GM23338 (cell line): ENCODE measurements at places on chromosomes 16 and 17.

DNA sequence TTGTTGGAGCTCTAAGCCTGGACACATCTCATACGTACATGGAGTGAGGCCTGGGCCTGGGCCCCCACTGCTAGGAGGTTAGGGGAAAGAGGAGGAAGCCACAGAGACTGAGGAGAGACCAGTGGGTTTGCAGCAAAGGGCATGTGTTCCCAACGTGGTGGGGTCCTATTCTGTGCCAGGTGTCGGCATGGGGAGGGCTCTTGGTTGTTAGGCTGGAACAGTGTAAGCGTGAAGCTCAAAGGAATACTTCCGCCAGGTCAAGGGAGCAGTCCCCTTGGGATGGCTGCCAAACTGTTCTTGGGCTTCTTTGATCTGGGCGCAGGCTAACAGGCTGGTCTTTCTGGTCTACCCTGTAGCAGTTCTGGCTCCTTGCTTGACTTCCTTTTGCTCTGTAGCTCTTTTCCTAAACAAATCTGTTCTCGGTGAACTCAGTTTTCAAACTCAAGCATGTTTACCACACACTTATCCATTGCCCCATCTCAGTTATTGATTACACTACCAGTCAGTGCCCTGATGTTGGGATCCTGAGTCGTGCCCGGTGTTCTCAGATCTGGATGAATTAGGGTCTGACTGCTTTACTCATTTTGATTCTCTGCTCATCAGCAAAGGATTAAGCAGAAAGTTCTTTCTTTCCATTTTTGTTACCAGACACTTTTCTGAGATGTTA, 36.4 kb downstream of the GPT2 start:
- no peak for DNase-seq

DNA sequence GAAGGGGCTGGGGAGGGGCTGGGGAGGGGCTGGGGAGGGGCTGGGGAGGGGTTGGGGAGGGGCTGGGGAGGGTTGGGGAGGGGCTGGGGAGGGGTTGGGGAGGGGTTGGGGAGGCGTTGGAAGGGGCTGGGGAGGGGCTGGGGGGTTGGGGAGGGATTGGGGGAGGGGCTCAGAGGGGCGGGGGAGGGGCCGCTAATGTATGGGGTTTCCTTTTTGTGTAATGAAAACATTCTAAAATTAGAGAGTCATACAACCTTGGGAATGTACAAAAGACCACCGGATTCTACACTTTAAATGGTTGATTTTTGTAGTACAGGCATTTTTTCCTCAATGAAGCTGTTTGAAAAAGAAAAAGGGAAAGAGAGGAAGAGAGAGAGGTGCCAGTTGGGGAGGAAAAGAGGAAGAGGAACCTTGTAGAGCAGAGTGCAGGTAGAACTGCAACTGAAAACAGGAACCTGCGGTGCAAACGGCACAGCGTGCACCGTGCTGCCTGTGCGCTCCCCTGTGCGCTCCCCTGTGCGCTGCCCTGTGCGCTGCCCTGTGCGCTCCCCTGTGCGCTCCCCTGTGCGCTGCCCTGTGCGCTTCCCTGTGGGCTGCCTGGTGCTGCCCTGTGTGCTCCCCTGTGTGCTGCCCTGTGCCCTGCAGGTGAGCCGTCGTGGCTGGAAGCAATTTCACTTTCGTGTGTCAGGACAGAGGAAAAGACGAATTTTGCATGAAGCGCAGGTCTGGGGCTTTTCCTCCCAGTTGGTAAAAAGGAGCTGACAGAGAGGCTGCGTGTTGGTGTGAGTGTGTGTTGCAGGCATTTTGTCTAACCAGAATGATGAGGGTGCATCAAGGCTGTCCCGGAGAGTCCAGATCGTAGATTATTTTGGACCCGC, 40.8 kb downstream of the METRNL start:
- peak; percentile 63 for DNase-seq

GRCh38 chr16:79598063-79598347, 2.5 kb downstream of the MAF start:
- no peak for DNase-seq

DNA sequence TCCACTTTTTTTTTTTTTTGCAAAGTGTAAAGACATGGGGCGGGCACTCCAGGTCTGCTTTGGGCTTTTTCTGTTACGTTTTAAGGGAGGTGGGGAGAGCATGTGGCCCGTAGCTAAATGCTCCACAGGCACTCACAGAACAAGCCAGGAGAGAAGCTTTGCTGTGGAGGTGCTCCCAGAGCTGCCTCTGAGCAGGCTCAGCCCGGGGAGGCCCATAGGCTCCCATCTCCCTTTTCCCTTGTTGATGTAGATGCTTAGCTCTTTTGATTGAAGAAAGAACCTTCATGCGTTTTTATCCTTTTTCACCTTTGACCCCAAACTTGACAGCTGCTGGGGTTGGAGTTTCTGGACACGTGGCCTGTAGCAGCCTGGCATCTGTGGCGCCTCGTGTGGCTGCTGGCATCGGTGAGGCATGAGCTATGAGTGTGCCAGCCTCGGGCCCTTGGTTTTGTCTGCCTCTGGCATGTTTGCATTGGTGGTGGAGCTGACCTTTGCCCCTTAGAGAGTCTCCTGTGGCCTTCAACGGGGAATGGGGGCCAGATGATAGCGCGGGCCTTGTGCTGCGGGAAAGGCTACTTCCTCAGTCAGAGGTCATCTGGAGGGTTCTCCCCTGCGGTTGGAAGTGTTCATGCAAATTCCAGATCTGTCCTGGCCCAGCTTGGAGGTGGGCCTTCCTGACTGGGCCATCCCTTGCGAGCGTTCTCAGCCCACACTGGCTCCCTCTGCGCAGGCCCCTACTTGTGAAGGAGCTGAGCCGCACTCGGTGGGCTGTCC, 20.0 kb upstream of the IL17C start:
- no peak for DNase-seq

DNA sequence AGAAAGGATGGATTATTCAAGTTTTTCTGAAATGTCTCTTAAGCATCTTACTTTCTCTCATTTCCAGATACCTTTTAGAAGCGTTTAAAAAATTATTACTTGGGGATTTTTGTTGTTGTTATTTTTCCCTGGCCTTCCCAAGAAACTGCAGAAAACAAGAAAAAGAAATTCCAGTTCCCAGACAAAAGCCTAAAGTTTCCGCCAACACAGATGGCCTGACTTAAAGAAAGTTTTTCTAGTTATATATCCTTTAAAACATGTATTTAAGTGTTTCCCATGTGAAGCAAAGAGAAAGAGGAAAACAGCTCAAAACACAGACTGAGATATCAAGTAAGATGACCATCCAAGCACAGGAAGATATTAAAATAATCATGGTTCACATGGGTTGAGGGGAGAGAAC, 401.7 kb upstream of the MAF start:
- no peak for DNase-seq

DNA sequence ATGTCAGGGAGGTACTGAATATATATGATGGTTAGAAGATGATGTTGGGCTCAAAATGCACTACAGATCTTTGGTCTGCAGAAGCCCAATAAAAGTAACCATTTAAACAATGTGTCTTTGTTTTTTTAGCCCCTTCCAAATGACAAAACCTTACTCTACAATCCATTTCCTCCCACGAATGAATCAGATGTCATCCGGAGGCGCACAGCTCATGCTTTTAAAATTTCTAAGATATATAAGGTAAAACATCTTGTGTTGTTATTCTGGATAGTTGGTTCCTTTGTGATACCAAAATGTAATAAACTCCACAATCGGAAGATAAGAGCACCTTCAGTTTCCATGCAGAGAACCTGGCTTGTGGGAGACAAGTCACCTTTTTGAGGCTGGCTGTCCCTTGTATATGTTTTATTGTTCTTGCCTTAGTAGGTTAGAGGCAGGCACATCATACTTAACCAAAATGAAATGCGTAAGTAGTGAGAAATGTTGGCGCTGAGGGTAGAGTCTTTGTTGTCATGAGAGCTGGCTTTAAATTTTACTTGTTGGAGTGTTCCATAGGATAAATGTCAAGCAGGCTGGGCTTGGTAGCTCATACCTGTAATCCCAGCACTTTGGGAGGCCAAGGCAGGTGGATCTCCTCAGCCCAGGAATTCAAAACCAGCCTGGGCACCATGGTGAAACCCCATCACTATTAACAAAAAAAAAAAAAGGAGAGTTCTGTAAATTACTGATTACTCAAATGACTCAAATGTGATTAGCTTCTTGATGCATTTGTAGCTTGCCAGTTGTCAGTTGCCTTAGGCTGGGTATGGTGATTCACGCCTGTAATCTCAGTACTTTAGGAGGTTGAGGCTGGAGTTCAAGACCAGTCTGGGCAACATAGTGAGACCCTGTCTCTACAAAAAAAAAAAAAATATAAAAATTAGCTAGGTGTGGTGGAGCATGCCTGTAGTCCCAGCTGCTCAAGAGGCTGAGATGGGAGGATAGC, 19.7 kb upstream of the SNTB2 start:
- DNase-seq: no peak

DNA sequence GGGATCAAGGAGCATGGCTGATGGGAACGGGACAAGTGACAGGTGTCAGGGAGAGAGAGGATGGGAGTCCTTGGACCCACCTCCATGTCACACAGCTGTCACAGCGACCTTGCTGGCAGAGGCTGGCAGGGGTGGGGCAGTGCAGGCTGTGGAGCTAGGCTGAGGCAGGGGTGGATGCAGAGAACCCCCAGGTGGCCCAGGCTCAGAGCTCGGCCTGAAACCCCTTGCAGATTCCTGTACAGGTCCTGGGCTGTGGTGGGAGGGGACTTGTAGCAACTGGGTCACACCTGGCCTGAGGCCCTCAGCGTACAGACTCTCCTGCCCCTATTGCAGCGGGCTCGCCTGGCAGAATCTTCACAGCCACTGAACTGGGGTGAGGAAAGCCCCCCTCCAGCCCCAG, 174.1 kb downstream of the NTN1 start:
- DNase-seq: no peak

GRCh38 chr17:56173026-56173425, 19.8 kb downstream of the ANKFN1 start:
- no peak for DNase-seq

DNA sequence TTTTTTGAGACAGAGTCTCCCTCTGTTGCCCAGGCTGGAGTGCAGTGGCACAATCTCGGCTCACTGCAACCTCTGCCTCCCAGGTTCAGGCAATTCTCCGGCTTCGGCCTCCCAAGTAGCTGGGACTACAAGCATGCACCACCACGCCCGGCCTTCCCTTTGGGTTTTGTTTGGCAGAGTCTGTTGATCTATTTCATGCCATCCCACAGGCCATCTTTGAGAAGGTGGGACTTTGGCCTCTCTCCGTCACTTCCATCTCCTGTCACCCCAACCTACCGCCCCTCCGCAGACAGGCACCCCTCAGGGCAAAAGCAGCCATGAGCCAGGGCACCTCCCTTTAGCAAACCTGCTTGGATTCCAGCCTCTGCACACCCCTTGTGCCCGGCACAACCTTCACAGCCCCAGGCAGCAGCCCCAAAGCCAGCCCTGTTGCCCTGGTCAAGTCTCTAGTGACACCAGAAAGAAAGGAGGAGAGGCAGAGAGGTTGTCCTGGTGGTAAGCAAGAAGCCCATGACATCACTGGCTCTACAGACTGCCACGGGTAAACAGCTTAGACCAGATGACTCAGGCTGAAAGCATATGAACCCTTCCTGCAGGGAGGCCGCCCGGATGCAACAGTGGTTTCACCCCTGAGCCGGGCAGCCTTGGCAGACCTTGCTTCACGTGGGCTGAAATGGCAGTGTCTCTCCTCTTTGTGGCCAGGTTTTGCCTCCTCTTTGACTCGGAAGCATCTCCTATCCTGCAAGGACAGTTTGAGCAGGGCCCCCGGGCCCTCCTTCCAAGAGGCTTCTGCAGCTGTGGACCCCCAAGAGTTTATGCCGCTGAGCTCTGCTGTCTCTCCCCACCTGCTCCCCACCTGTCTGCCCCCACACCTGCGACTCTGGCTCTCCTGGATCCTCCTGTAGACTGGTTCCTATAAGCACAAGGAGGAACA, 8.1 kb upstream of the TIMP2 start:
- no peak for DNase-seq

DNA sequence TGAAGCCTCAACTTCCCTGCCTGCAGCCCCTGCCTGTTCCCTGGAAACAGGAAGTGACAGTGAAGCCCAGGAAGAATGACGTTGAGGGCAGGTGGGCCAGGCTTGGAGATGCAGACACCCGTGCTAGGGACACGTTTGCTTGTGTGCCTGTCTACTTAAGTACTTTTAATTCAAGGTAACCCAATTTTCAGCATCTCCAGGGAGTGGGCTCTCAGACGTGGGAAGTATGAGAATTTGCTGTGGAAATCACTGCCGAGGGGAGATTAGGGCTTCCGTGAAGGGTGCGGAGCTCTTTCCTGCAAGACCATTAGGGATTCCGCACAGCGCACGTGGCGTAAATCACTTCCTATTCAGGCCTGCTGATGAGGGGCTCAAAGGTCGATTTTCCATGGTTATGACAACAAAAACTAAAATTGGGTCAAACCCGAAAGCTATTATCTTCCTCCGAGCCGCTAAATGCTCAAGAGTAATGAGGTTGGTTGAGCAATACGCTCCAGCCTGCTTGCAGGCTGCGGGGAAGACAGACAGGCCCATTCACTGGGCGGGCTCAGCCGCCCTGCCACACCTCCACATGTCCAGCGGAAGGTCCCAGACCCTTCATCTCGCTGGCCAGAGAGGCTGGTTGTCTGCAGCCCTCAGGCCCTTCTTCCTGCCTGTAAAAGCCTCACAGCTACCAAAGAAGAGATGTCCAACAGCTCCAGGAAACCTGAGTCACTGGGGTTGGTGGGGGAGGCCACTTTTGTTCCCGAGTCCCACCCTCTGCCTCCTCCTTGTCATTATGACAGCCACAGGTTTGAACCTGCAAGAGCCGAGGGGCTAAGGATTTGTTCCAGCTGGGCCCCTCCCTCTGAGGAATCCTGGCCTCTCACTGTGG, 109.9 kb downstream of the RBFOX3 start:
- DNase-seq: no peak

- DNase-seq: no peak
These were observed 978.8 kb downstream of the KCNJ18 start for GRCh38 chr17:22671110-22671509.

- no peak for DNase-seq
These were observed 98.0 kb downstream of the TBC1D16 start for GRCh38 chr17:79937391-79938335.

GRCh38 chr16:35570946-35571345, 2111.5 kb downstream of the TP53TG3F start:
- DNase-seq: no peak

DNA sequence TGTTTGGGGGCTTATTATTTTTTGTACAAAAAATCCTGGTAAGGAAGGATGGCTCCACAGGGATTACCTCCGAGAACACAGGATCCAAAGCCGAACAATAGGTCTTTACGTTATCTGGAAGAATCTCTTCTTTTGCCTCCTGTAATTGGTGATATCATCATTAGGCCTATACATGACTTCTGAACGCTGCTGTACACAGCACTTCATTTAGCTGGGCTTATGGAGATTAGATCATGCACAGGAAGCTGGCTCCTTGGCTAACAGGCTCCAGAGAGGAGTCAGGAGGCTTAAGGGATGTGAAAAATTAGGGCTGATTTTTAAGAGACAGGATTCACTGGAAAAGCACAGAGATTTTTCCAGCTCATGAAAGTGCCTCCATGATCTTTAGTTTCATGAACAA, 54.7 kb downstream of the TANGO6 start:
- no peak for DNase-seq
